ENCODE measurements at places on chromosomes 1 and 21. TPM values are rescaled to one million over a fixed set of nuclear protein-coding genes. Genes with fewer than 3 reads are reported as not detected.

- no peak for DNase-seq
These were observed 96.0 kb upstream of the TRABD2B start for GRCh38 chr1:48093147-48093546.

Gene RXFP4
- polyA plus RNA-seq: 0.07 TPM

Gene ANGPTL1
- not detected for polyA plus RNA-seq

Gene OR6Y1
- polyA plus RNA-seq: not detected

Gene MIXL1
- not detected for polyA plus RNA-seq

DNA sequence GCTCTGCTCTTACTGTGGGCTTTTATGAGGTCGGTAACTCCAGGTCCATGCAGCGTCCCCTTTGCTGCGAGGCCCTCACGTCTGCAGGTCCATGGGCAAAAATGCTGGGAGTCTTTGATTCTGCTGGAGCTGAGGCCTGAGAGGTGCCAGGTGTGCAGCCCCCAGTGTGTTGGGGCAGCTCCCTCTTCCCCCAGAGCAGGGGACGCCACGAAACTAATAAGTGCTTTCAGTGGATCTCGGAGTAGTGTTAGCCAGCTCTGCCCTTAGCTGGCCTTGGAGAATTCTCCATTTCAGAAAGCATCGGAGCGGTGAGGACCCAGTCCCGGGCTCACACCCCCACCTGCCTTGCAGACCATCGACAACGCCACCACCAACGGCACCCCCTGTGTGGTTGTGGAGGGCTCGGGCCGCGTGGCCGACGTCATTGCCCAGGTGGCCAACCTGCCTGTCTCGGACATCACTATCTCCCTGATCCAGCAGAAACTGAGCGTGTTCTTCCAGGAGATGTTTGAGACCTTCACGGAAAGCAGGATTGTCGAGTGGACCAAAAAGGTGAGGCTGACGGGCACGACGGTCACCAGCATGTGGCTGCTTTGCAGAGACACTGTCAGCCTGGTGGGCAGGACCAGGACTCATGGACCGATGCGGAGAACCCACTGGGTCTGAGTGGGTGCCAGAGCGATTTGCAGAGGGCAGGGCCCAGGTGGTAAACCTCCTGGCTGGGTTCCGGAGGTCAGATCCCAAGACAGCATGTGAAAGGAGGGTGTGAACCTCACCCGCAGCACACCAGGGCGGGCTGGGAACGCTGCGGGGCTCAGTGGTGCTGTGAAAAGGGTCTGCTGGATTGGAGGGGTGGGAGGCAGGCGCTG lies 25.5 kb downstream of the TRPM2 start:
- no peak for DNase-seq

- DNase-seq: peak; percentile 72
These were observed 28.2 kb downstream of the TCEANC2 start for GRCh38 chr1:54081306-54082270.

GRCh38 chr1:223223091-223223995 lies 80.3 kb upstream of the TLR5 start:
- DNase-seq: no peak

DNA sequence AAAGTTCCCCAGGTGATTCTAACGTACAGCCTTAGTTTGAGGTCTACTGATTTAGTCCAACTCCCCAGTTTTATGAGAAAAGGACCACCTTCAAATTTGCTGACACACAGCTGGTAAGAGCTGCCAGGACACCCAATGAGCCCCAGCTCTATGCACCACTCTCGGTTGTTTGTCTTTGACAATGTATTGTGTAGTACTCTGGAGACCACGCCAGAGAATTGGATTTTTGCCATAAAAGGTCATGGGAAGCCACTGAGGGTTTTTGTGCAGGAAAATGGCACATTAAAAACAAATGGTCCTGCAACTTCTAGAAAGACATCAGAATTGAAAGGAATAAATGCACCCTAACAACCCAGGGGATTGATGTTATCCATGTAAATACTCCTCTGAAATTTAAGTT lies 7.1 kb upstream of the IER5 start:
- no peak for DNase-seq

GRCh38 chr1:184987696-184988095 lies 13.4 kb upstream of the NIBAN1 start:
- DNase-seq: no peak

DNA sequence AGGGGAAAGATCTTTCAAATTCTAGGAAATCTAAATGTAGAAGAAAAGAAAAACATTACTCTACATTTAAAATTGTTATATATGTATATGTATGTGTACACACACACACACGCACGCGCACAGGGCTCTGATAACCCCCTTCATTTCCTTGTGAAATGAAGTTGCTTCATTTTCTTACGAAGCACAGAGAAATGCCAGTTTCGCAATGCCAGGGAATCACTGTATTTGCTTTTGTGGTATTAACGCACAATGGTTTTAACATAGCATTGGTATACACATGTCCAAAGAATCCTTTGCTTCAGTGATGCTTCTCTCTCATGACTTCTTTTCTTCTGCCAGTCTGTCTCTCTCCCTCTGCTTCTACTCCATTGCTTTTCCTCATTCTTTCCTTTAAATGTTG lies 8.4 kb upstream of the DDAH1 start:
- peak; percentile 78 for DNase-seq

- DNase-seq: peak; percentile 63
These were observed 350.3 kb upstream of the LYPLAL1 start for GRCh38 chr1:218823291-218823900.

DNA sequence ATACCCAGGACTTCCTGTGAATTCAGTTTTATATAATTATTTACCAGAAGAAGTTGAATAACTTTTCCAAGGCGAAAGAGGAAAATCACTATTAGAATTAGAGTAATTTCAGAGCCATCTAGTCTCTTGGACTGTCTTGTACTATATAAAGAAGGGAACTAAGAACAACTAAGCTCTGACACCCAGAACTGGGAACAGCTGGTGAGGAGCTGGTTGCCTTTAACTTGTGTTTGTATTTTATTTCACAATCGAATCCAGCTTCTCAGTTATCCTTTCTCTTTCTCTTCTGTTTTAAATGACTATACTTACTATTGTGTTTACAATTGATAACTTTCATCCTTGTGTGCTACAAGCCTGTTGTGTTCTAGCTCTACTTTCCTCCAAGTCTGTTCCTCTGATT lies 8.4 kb downstream of the SNX27 start:
- no peak for DNase-seq

DNA sequence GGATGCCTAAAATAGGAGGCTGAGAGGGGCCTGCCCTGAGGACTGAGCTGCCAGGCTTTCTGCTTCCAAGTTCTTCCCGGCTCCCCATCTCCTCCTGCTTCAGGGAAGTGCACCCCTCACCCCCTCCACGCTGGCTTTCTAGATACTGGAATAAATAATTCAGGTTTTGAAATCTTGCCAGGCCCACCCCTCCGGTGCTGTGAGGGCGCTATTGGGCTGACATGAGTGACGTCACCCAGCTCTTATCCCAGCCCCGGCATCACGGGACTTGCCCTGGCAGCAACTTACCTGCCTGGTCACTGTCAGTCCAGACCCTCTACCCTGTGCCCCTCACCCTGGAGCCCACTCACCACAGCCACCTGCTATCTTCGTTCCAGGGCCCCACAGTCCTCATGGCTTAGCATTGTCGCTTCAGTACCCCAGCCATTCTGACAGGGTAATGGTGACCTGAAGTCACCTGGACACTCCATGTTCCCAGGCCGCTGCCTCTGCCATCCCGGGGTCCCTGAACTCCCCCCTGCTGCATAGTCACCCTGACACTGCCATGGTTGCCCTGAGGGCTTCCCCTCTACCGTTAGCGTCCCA lies 819 bp upstream of the GPR3 start:
- DNase-seq: peak; percentile 50

DNA sequence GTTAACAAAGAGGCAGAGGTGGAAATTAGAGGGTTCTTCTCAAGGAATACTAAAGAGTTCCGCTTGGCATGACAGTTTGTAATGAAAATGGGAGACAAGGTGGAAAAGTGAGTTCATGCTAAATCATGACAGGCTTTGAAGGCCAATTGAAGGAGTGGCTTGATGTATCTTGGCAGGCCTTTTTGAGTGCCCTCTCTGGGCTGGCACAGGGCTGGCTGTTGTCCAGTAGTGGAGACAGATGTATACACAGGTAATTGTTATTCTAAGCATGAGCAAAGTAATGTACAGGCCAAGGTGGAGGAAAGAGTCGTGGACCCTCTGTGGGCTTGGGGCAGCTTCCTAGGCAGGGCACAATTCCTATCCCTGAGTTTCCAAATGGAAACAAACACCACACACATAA lies 196.7 kb upstream of the GALNT2 start:
- no peak for DNase-seq

GRCh38 chr1:197093226-197093885 lies 26.3 kb upstream of the F13B start:
- peak; percentile 63 for DNase-seq

- no peak for DNase-seq
These were observed 2005.7 kb downstream of the MRPL39 start for GRCh38 chr21:23601549-23601948.

- DNase-seq: no peak
These were observed 10.3 kb downstream of the DENND4B start for GRCh38 chr1:153936011-153936802.

DNA sequence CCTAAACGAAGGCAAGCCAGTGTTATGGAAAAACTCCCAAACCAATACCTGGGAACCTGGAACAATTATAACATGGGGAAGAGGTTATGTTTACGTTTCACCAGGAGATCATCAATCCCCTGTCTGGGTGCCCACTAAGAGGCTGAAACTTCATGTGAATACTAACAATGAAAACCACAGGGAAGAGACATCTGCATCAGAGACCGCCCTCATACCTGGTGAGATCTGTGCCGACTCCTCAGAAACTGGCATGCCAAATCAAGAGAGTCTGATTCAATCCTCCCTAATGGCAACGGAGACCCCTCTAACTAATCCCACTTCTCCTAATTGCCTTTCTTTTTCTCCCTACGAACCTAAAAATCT lies 163.2 kb downstream of the IER5 start:
- no peak for DNase-seq

DNA sequence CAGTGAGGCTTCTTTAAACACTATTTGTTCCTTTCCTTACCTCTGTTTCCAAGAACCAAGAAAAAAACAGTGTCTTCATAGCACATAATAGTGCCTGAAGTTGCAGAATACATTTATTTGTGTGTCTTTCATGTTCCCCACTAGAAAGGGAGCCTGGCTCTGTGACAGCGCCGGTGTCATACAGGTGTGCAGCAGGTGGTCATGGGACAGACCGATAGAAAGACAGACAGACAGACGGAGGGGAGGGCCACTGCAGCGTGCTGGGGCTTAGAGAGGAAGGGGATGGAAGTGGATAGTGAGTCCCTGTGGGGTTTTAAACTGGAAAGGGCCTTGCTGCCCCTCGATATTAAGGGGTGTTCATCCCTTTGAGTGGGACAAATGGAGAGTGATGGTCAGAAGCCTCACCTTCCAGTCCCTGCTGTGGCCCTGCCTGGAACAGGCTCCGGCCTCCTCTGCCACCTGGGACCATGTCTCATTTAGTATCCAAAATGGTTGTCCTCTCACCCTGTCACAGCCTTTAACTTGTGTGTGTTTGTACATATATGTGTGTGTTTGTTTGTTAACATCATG lies 152.9 kb downstream of the PGBD5 start:
- DNase-seq: no peak

- peak; percentile 75 for DNase-seq
These were observed 8.2 kb upstream of the IRF2BP2 start for GRCh38 chr1:234617986-234618736.

Gene ZNF683
- polyA plus RNA-seq: not detected

Measured in mammary epithelial cell (primary cell).